ENCODE measurements at places on chromosomes 6 and 20.

GRCh38 chr20:57465486-57465885 lies 59.5 kb downstream of the CTCFL start:
- DNase-seq = no peak

GRCh38 chr20:44073675-44074071 lies 113.3 kb downstream of the JPH2 start:
- no peak for DNase-seq

GRCh38 chr6:98836962-98837944 lies 2.9 kb downstream of the POU3F2 start:
- no peak for DNase-seq

GRCh38 chr20:56409956-56410355 lies 2.1 kb upstream of the CASS4 start:
- no peak for DNase-seq

GRCh38 chr6:3777730-3778461 lies 26.4 kb upstream of the PXDC1 start:
- no peak for DNase-seq

- no peak for DNase-seq
Observed at GRCh38 chr6:88825856-88826255, 137.6 kb downstream of the RNGTT start.

DNA sequence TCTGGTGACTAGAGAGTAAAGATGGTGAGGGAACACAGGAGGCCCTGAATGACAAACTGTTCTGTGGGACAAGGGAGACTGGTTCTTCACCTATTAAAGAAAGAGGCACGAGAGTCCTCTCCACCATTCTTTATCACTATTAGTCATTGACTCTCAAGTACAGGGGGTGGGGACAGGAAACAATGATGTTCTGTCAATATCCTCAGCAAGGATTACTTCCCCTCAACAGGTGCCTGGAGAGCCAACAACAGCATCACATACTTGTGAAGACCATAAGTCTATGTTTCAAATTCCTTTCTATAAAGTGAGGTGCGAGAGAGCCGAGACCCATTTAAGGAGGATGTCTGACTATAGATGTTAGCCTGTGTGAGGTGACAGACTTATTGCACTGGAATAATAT lies 72.4 kb upstream of the TBC1D7 start:
- DNase-seq = peak; percentile 53

DNA sequence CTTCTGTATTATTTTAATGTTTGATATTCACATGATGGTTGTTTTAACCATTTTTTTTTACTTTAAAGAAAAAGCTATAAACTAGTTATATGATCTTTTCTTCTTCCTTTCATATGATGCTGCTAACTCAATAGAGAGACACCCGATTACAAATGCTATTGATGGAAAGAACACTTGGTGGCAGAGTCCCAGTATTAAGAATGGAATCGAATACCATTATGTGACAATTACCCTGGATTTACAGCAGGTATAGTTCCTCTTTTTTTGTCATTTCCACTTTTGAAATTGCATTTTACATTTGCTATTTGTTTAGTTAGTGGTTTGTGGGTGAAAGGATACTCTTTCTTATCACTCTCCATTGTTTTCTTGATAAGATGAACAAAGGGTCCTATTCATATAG lies 176.7 kb downstream of the LAMA2 start:
- no peak for DNase-seq

DNA sequence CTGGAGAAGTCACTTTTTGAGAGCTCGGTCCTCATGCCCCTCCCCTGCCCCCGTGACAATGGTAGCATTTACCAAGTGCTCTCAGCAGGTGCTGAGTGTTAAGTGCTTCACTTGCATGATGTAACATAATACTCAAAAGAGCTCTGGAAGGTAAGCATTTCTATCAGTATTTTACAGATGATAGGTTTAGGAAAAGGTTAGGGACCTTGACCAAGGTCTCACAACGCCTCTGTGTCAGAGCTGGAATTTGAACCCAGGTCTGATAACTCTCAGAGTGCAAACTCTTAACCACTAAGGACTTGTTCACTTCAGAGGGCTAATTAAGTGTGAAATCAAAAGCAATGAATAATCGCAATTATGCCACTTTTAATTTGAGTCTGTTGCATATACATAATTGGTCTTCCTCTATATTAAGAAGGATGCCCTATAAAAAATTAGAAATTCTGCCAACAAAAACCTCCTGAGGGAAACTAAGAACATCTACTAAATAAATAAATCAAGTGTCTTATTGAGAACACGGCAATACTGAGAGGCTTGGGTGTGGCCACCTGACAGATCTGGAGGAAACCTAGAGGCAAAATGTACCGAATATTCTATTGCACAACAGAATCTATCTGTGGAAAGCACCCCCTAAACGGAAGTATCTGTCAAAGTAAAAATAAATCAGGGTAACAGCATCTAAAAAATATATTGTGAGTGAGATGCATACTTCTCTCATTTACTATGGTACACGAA lies 109.8 kb downstream of the BACH2 start:
- DNase-seq = no peak

DNA sequence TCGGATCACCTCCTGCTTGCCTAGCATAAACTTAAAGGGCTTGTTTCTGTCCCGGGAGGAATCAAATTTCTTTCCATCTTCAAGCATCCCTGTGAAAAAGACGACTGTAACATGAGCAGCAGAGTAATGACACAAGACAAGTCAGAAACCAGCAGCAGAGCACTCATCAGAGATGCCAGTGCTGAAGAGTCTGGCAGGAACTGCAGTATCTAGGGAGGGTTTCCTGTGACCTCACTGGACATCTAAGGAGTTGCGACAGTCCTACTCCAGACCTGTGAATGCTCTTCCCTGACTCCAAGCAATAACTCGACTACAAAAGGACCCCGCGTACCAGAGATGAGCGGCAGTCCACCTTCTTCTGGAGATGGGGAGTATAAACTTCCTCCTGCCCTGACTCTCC lies 17.3 kb downstream of the FKBP1A start:
- DNase-seq = no peak

GRCh38 chr6:336159-337114 lies 44.1 kb downstream of the DUSP22 start:
- DNase-seq = peak; percentile 72

GRCh38 chr6:113596387-113597230 lies 260.5 kb upstream of the MARCKS start:
- DNase-seq = no peak

DNA sequence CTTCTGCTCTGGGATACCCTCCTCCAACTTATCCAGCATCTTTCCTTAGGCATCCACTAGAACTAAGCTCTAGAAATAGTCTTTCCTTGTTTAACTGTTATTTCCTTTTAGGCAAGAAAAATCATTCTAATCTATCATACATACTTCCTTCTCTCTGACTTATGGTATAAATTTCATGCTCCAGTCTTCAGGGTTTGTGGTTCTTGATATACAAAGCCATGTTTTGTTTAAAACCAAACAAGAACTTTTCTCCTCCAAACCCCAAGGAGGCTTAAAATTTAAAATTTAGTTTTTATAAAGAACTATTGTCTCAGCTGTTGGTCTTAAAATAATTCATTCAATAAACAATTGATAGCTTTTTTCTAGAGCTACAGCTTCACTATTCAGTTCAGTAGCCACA lies 77.2 kb downstream of the CD164 start:
- no peak for DNase-seq

DNA sequence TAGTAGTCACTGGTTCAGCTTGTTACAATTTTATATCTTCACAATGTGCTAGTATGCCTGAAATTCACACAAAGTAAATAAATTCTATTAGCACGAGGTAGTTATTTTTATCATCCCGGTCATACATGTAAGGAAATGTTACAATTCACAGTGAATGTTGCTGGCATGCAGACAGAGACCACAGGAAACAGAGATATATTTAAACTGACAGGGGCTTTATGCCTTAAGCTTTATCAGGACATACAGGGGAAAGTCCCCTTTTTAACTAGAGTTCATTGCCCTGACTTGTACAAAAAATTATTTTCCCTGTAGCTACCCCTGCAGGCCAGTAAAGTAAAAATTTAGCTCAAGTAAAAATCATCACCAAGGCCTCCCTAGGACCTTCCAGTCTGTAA lies 712.0 kb upstream of the NRSN1 start:
- peak; percentile 57 for DNase-seq

DNA sequence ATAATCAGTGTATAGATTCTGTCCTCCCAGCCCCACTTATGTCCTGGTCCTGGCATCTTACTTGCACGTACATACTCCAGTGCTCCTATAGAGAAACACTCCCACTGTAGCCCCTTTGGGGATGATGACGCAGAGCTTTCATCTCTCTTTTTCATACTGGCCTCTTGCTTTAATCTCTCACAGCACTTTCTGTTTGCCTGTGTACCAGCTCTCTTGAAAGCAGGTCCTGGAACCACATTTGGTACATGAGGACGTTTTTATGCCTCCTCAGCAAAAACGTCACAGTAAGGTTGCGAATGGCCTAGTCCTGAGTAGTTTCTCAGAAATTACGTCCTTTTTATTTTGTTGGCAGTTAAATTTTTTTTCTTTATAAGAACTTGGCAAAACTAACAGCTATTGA lies 10.8 kb downstream of the L3MBTL3 start:
- DNase-seq = no peak

GRCh38 chr20:10376270-10377075 lies 57.5 kb downstream of the MKKS start:
- no peak for DNase-seq

DNA sequence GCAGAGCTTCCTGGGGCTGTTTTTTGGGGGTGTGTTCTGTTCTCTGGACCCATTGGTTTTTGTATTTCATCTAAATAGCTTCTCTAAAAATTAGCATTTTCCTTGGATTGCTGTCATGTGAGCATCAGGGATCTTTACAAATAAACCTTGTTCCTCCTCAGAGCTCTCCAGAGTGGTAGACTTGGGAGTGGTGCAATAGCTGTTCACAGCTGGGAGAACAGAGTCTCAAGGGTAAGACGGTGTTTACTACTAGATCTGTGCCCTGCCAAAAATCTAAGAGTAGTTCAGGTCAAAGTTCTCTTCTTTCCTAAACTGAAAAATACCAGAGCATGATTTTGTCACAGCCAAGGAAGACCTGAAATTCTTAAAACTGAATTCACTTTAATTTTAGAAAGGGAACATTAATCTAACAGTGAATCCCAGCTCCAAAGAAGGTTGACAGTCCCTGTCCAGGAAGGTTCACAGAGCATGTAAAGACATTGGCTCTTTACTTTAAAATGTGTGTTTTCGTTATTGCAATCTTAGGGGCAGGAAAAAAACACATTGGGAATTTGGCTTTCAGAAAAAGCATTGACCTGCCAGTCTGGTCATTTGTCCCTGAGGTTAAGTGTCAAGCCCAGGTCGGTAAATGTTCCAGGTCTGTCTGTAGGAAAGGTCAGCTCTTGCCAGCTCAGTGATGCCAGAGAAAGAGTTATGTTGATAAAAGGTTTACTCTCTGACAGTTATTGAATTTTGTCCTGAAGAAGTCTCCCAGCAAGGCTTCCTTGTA lies 43.3 kb downstream of the VAPB start:
- DNase-seq = no peak
